ENCODE measurements at places on chromosomes 5 and 9.

DNA sequence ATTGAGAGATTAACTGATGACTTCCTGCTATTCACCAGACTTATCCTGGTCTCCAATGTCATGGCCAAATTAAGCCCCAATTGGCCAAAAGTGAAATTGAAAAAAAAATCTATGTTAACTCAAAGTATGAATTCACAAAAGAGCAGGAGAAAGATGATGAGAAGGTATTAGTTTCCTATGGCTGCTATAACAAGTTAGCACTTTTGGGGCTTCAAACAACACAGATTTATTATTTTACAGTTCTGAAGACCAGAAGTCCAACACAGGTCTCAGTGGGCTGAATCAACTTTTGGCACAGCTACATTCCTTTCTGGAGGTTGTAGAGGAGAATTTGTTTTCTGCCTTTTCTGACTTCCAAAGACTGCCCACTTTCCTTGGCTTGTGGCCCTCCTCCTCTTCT, 78.6 kb upstream of the TLE1 start:
- DNase-seq: no peak

DNA sequence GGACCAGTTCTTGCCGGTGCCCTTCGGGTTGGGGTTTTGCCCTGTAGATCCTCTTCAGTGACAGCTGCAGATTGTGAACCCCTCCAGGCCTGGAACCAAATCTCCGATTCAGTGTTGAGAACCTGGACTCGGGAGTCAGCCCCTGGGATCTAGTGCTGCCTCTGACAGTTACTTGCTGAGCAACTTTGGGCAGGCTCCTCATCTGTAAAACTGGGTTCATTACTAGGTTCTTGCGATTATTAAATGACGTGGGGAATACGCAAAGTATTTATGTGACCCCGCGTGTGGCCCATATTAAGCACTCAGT, 600 bp downstream of the ERCC6L2 start:
- DNase-seq: no peak

- DNase-seq: no peak
These were observed 34.6 kb upstream of the PHF2 start for GRCh38 chr9:93541581-93542349.

DNA sequence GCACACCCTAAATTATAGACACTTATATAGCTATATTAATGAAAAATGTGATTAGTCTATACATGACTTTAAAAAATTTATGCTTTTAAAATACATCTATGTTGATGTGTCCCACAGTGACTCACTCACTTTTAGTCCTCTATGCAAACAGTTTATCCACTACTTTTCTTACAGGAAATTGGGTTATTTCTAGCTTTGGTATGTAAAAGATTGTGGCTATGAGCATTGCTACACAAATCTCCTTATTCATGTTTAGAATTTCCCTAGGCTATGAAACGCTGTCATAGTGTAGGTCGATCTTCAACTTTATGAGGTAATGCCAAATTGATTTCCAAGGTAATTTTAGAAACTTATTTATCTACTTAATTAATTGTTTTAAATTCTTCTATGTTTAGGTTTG, 687.4 kb downstream of the PRR16 start:
- no peak for DNase-seq
